ENCODE measurements at places on chromosomes 7 and 10. TPM values are rescaled to one million over a fixed set of nuclear protein-coding genes. Genes with fewer than 3 reads are reported as not detected.

GRCh38 chr7:140005754-140006503, 56.8 kb downstream of the PARP12 start:
- H3K4me3 ChIP-seq: no peak overlapping the region
- DNase-seq: peak; percentile 48
- H3K36me3 ChIP-seq: no peaks in the 10 kb centered on the region
- H3K4me1 ChIP-seq: no peaks in the 10 kb centered on the region

GRCh38 chr7:141348728-141349127, 202.5 kb upstream of the AGK start:
- H3K36me3 ChIP-seq: no peaks in the 10 kb centered on the region
- H3K27ac ChIP-seq: no peak overlapping the region
- no peak overlapping the region for H3K4me3 ChIP-seq
- no peaks in the 10 kb centered on the region for H3K27me3 ChIP-seq
- DNase-seq: no peak

- no peaks in the 10 kb centered on the region for H3K27me3 ChIP-seq
- H3K4me1 ChIP-seq: no peaks in the 10 kb centered on the region
- H3K4me3 ChIP-seq: no peak overlapping the region
- no peak for DNase-seq
- H3K27ac ChIP-seq: no peak overlapping the region
- H3K36me3 ChIP-seq: no peaks in the 10 kb centered on the region
Measured at GRCh38 chr7:78073609-78074382, 275.2 kb downstream of the PHTF2 start.

- no peaks in the 10 kb centered on the region for H3K4me1 ChIP-seq
- no peak for DNase-seq
- no peaks in the 10 kb centered on the region for H3K36me3 ChIP-seq
- H3K27ac ChIP-seq: no peak overlapping the region
- no peaks in the 10 kb centered on the region for H3K27me3 ChIP-seq
Measured at GRCh38 chr7:112877691-112878460, 87.7 kb upstream of the TMEM168 start.

DNA sequence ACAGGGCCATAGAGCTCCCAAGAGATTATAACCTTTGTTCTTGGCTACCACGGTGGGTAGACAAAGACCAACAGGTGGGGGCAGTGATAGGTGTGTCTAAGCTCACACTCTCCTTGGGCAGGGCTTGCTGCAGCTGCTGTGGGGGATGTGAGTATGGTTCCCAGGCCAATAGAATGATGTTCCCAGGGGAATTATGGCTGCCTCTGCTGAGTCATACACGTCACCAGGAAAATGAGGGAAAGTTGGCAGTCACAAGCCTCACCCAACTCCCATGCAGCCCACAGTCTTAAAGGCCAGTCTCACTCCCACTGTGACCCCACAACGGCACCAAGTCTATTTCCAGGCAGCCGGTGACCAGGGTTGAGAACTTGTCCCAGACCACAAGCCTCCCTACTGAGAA, 453.4 kb upstream of the PODXL start:
- no peak overlapping the region for H3K4me3 ChIP-seq
- H3K36me3 ChIP-seq: no peaks in the 10 kb centered on the region
- no peak overlapping the region for H3K27ac ChIP-seq
- no peaks in the 10 kb centered on the region for H3K27me3 ChIP-seq

DRGX gene
- not detected for total RNA-seq

PDZD7 gene
- total RNA-seq: 0.16 TPM

RELN gene
- total RNA-seq: 7.5 TPM

GRCh38 chr10:124740369-124741280, 3.6 kb downstream of the FAM53B start:
- no peaks in the 10 kb centered on the region for H3K36me3 ChIP-seq
- peak overlapping the region; percentile 88 for H3K27ac ChIP-seq
- H3K4me1 ChIP-seq: peaks cover 80% of the 10 kb centered on the region
- H3K4me3 ChIP-seq: peak overlapping the region; percentile 11

- H3K36me3 ChIP-seq: peaks cover 96% of the 10 kb centered on the region
- no peaks in the 10 kb centered on the region for H3K27me3 ChIP-seq
- H3K4me3 ChIP-seq: no peak overlapping the region
- H3K4me1 ChIP-seq: no peaks in the 10 kb centered on the region
Measured at GRCh38 chr7:99035723-99036545, 108.0 kb downstream of the SMURF1 start.

DNA sequence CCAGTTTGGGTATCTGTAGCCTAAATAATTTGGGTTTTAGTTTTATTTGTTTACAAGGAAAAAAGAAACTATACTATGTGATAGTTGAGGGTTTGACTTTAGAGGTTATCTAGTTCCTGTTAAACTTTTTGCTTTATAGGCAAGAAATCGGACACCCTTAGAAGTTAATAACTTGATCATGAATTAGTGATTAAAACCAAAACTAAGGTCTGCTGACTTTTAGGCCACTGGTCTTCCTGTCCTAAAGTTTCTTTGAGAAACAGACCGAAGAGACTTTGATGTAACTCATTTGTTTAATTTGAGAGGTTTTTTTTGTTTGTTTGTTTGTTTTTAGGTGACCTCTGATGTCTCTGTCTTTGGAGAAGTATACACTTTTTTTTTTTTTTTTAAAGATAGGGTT, 59.7 kb downstream of the PHTF2 start:
- no peaks in the 10 kb centered on the region for H3K27me3 ChIP-seq
- no peak overlapping the region for H3K4me3 ChIP-seq
- no peak for DNase-seq
- H3K36me3 ChIP-seq: no peaks in the 10 kb centered on the region

GRCh38 chr10:51462076-51462779, 237.2 kb downstream of the CSTF2T start:
- no peaks in the 10 kb centered on the region for H3K36me3 ChIP-seq
- no peak for DNase-seq
- H3K27ac ChIP-seq: peak overlapping the region; percentile 17
- peaks cover 25% of the 10 kb centered on the region for H3K4me1 ChIP-seq
- no peak overlapping the region for H3K4me3 ChIP-seq

DNA sequence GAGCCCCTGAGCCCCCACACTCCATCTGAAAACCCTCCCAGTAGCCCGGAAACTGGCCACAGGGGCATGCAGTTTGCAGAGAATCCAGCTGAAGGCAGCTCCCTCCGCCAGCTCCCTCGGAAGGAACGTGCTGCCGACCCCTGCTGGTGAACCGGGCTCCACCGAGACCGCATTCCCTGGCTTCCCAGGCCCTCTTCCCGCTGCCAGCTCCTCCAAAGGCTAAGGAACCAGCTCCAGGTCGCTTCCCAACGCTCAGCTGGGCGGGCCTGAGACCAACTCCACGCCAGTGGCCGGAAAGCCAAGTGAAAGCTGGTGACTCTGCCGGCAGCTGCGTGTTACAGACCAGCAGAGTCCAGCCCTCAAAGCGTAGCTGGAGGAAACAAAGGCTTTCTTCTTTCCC, 35.8 kb downstream of the GPER1 start:
- peaks cover 25% of the 10 kb centered on the region for H3K4me1 ChIP-seq
- peak; percentile 94 for DNase-seq
- no peaks in the 10 kb centered on the region for H3K27me3 ChIP-seq
- peaks cover 3% of the 10 kb centered on the region for H3K36me3 ChIP-seq
- no peak overlapping the region for H3K4me3 ChIP-seq

MCM10 gene
- total RNA-seq: 0.83 TPM

DNA sequence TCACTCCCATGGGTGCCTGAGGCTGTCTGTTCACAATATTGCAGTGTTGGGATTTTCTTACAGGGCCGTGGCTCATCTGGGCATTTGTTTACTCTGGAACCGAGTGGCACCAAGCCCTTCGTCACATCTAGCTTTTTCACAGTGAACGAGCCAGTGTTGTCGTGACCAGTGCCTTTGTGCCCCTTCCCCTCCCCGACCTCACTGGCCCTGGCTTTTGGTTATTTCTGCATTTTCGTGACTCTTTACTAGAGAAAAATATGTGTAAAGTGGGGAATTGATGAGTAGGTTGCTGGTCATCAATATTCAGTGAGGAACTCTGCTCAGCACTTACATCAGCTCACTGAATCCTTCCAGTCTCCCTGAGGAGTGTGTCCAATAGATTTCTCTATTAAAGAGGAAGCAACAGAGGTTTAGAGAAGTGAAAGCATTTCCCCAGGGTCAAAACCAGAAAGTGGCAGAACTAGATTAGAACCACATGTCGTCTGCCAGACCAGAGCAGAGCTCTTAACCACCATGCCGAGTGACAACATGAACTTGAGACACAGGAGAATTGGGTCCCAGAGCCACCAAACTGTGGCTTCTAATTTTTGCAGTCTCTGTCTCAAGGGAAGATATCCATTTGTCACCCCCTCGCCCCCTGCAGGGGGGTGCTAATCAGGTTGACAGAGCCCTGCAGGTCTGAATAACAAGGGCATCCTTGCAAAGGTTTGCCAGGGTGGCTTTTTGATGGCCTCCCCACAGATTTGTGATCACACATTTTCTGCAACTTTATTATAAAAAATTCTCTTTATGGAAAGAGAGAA, 125.3 kb downstream of the CHN2 start:
- H3K27ac ChIP-seq: no peak overlapping the region
- no peak overlapping the region for H3K4me3 ChIP-seq
- no peaks in the 10 kb centered on the region for H3K27me3 ChIP-seq
- no peaks in the 10 kb centered on the region for H3K36me3 ChIP-seq

DNA sequence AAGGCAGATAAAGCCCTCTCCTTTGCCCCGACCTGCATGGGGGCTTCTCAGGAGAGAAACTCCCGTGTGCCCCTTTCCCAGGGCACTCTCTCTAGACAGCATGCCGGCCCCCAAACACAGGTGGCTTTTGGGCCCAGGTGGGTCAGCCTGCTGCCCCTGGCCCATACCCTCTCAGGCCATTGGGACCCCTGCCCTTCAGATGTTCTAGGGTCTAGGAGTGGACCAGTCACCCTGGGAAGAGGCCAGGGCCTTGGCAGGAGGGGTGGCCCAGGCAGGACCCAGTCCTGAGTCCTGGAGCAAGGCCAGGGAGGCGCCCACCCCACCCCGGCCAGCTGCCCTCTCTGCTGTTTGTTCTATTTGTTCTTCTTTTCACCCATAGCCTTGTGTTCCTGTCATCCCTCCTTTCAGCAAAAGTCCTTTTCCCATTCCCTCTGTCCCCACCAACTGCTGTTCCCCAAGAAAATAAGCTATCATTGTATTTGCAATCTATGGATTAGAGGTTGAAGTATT, 9.3 kb upstream of the SEC24C start:
- peaks cover 4% of the 10 kb centered on the region for H3K36me3 ChIP-seq
- H3K27me3 ChIP-seq: no peaks in the 10 kb centered on the region

GRCh38 chr10:131943021-131943814, 38.5 kb downstream of the BNIP3 start:
- DNase-seq: no peak
- no peaks in the 10 kb centered on the region for H3K27me3 ChIP-seq
- no peak overlapping the region for H3K4me3 ChIP-seq
- H3K4me1 ChIP-seq: no peaks in the 10 kb centered on the region
- peaks cover 25% of the 10 kb centered on the region for H3K36me3 ChIP-seq

DNA sequence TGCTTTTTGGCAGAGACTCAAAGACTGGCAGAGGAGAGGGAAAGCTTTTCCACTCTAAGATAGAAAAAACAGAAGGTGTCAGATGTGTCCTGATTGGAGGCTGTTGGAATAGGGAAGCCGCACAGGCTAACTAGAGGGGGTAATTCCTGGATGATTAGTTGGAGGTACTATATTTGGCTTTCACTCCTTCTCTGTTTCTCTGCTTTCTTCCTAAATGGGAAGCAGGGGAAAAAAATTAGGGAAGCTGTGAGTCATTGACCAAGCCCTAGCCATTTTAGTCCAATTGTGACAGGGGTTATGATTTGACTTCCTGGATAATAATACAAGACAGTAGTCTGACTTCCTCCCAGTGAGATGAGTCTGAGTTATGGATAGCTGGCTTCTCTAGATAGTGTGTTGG, 475.2 kb upstream of the CELF2 start:
- H3K4me1 ChIP-seq: no peaks in the 10 kb centered on the region
- H3K27me3 ChIP-seq: no peaks in the 10 kb centered on the region
- H3K27ac ChIP-seq: no peak overlapping the region
- H3K36me3 ChIP-seq: no peaks in the 10 kb centered on the region
- H3K4me3 ChIP-seq: no peak overlapping the region
- no peak for DNase-seq

PNLIP gene
- not detected for total RNA-seq

DNA sequence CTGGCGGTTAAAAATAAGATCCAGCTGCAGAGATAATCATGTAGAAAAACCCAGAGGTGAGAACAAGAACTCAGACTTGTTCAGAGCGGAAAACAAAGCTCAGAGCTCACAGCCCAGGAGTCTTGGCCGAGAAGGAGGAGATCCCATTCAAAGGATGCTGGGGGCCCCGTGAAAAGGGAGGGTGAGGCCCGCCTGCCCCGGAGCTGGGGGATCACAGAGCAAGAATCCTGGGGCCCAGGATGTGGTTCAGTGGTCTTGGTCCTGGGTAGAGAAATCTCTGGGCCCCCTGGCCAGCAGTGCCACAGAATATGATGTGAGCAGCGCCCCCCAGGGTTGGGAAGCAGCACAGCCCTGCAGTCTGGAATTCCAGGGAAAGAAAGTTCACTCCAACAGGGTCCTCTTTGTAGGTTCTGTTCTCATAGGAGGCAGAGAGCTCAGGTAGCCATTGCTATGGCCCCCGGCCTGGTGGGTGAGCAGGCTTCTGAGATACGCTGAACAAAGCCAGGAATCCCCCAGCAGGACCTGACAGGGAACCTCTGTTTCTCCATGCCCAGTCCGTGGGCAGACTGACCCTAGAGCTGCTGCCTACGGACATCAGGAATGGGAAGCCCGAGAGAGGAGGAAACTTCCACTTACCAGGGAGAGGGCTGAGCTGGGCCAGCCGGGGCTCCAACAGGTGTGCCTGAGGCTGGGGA, 77.7 kb upstream of the GNA12 start:
- H3K4me1 ChIP-seq: no peaks in the 10 kb centered on the region
- H3K27me3 ChIP-seq: peaks cover 3% of the 10 kb centered on the region
- no peaks in the 10 kb centered on the region for H3K36me3 ChIP-seq
- no peak for DNase-seq

DNA sequence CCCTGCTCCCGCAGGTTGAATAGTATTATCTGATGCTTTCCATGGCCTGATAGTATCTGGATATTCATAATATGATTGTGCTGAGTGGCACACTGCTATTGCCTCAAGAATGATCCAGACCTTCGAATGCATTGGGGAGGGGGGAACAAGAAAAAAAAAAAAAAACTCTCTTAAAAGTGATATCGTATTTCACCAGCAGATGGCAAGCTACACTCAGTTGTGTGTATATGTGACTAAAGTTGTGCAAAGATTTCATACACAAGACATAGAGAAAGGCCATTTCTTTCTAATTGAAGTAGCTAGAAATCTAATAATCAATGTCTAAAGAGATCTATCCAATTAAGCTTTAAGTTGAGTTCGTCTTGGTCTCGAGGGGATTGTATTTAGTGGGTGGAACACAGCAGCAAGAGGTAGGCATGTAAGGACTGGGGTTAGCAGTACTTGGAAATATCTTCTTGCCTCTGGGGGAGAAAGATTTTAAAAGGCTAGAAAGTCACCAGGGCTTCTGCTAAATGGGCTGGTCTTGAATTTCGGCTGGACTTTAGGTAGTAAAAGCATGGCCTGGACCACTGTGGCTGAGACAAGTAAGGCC, 15.3 kb downstream of the SFRP4 start:
- no peaks in the 10 kb centered on the region for H3K27me3 ChIP-seq
- peaks cover 18% of the 10 kb centered on the region for H3K4me1 ChIP-seq
- no peak for DNase-seq
- H3K36me3 ChIP-seq: no peaks in the 10 kb centered on the region
- H3K4me3 ChIP-seq: no peak overlapping the region

RPP30 gene
- total RNA-seq: 37.1 TPM

ELN gene
- 33.2 TPM for total RNA-seq

Data from sigmoid colon (tissue), 7 donors.